RPMI7951 (cell line): ENCODE measurements at places on chromosomes 7 and 10. TPM values are rescaled to one million over a fixed set of nuclear protein-coding genes. Genes with fewer than 3 reads are reported as not detected.

The FAM13C gene
- total RNA-seq = 3.4 and 4.1 TPM in 2 replicates

The GLRX3 gene
- 135 and 152 TPM in 2 replicates for total RNA-seq

The GRID1 gene
- total RNA-seq = not detected in 2 replicates

The MRC1 gene
- not detected in 2 replicates for total RNA-seq

The SORBS1 gene
- total RNA-seq = 1.4 and 2.1 TPM in 2 replicates

The PRRT4 gene
- total RNA-seq = not detected in 2 replicates

The NKX2-3 gene
- 0.59 TPM in 1 of 2 replicates, not detected in the other for total RNA-seq

The PLAU gene
- 173 and 188 TPM in 2 replicates for total RNA-seq

The CYP2E1 gene
- not detected in 2 replicates for total RNA-seq

The MPLKIP gene
- total RNA-seq = 80.3 and 93.7 TPM in 2 replicates

The MYOZ1 gene
- not detected in 2 replicates for total RNA-seq

The NUTM2E gene
- not detected in 2 replicates for total RNA-seq

The PDE6C gene
- not detected in 2 replicates for total RNA-seq

The CACNB2 gene
- total RNA-seq = not detected in 2 replicates

The ZNF488 gene
- total RNA-seq = 0.10 and 0.12 TPM in 2 replicates

The PPA1 gene
- total RNA-seq = 126 and 150 TPM in 2 replicates

The EEF1AKMT2 gene
- total RNA-seq = 24.1 and 31.1 TPM in 2 replicates

The GATAD1 gene
- 14.1 and 15.9 TPM in 2 replicates for total RNA-seq

The OR2A7 gene
- total RNA-seq = 0.24 TPM in 1 of 2 replicates, not detected in the other

The DRGX gene
- total RNA-seq = not detected in 2 replicates

The OR2A1 gene
- total RNA-seq = 0.20 and 1.7 TPM in 2 replicates

The GPR15LG gene
- not detected in 2 replicates for total RNA-seq

The ZNF518A gene
- total RNA-seq = 14.9 and 19.5 TPM in 2 replicates
